ENCODE measurements at places on chromosomes 12 and 14. TPM values are rescaled to one million over a fixed set of nuclear protein-coding genes. Genes with fewer than 3 reads are reported as not detected.

CCDC88C gene
- total RNA-seq = 21.3 TPM

ATXN7L3B gene
- total RNA-seq = 18.0 TPM

EMP1 gene
- total RNA-seq = 18.6 TPM

POTEG gene
- not detected for total RNA-seq

KCNC2 gene
- total RNA-seq = not detected

DNA sequence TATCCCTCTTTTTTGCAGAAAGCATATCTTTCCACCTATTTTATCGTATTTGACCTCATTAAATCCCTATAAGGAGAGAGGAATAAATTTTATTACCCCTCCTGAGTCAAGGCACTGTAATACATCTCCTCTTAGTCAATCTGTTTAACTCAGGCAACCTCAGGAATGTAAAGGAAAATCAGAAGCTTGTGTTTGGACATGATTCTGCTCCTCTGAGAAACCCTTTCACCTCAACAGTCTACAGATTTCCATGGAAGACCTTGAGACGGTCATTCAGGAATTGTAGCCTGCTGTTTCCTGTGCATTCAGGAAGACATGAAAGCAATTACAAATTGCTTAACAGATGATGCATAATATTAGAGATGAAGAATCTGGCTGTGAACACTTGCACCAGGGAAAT is 360.8 kb downstream of the PAWR start:
- DNase-seq = no peak

DNA sequence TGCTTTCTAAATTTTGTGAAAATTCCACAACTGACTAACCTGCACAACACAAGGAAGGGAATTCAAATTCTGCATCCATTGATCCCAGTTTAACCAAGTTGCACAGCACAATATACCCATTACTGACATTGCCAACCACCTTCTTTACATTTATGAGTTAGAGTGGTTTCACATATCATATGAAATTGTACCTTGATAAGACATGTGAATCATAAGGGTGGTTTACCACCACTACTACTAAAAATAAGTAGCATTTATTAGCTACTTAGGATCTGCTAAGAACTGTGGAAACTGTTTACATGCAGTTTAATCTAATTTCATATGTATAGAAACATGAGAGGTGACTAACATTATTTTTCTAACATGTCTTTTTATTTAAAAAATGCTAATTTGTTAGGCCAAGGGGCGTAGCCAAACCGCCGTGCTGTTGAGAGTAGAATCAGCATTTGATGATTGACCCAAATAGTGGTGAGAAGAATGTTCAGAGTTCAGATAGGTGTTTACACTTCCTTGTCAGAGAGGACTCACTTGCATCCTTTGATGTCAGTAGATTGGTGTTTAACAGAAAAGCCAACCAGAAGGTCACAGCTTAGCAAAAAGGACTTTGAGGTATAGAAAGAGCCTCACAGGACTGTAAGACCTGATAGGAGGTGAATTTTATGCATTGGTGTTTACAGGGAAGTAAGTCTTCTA is 56.2 kb downstream of the LRFN5 start:
- no peak for DNase-seq

DNA sequence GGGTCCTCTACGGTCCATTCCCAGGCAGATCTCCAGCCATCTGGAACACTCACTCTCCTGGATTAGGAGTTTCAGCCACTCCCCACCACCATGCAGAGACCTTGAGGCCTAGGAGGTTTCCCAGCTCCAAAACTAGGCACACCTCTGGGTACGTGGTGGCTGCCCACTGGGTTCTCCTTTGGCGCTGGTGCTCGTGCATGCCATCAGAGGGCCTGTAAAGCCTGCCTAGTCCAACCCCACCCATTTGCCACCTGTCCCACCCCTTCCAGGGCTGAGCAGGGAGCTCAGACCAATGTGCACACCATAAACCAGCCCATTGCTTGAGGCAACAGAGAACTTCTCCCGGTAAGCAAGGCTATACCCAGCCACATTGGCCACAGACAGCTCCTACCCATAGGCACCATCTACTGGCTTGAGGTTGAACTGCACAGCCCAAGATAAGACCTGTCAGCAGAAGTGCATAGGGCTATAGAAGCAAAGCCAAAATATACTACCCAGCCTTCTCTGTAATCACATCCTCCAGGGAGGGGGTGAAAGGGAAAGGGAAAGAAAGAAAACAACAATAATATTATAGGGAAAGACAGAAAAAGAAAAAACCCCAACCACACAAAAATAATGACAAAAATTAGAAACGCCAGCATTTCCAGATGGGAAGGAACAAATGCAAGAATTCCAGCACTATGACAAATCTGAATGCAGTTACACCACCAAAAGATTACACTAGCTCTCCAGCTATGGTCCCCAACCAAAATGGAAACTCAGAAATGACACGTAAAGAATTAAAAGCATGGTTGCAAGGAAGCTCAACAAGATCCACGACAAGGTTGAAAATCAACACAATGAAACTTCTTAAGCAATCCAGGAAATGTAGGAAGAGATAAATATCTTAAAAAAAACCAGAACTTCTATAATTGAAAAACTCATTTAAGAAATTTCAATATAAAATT is 111.9 kb upstream of the CCDC175 start:
- peak; percentile 22 for DNase-seq

- DNase-seq = no peak
These were observed 41.3 kb upstream of the CEP83 start for GRCh38 chr12:94500831-94501567.

DNA sequence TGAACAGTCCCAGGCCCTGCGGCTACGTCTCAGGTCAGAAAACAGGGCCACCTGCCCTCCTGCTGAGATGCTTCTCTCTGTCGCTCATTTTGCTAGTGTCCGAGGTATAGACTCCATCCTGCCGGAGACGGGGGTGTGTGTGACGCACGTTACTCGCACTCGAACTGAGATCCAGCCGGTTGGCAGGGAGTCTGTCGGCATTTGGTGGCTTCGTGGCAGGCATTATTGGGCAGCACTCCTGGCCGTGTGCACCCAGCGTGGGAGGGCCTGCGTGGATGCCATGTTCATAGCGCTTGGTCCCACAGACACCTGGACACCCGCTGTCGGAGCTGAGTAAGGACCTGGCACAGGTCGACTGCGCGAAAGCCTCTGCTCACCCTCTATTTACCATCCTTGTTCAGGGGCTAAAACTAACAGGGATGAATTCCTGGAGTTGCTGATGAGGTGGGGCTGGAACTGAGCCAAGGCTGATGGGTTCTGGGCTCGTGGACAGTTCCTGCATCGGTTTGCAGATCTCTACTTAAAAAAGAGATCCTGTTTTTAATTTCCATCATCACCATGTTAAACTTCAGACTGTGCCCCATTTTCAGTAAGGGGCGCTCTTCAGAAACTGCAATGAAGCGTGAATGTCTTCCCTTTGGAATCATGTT is 28.6 kb downstream of the AACS start:
- no peak for DNase-seq

- no peak for DNase-seq
These were observed 15.0 kb downstream of the CCDC85C start for GRCh38 chr14:99589031-99589441.

DNA sequence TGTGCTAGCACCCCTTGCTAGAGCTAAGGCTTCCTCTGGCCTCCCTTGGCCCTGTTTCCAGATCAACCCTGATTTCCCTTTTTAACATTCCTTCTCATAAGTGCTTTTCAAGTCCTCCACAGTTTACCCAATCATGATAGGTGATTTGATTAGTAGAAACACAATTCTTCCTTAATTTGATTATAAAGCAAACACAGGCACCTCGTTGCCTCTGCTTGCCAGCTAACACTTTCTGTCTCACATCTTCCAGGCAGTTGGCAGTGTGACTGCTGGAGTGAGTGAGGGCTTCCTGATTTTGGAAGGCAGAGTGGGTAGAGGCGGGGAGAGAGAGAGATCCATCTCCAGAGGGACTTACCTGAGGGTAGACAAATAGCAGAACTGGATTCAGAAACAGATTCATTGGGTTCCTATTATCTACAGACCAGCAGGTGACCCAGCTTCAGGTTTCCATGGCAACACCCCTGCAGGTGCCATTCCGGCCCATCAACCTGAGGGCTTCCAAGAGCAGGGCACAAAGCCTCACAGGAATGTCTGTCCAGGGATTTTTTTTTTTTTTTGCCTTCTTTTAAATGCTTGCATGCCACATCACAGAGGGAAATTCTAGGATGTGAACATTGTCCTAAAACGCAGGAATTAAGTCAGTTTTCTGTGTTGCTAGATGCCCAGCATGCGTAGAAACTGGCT is 77.7 kb downstream of the PLXNC1 start:
- DNase-seq = no peak

- no peak for DNase-seq
These were observed 10.2 kb downstream of the CD69 start for GRCh38 chr12:9750276-9751203.

- no peak for DNase-seq
These were observed 153.1 kb downstream of the HMGA2 start for GRCh38 chr12:65977384-65977783.
